CD4-positive, CD25-positive, alpha-beta regulatory T cell (primary cell): ENCODE measurements at places on chromosomes 2 and 18. TPM values are rescaled to one million over a fixed set of nuclear protein-coding genes. Genes with fewer than 3 reads are reported as not detected.

GRCh38 chr2:60247471-60247870 lies 306.0 kb downstream of the BCL11A start:
- DNase-seq: no peak

DNA sequence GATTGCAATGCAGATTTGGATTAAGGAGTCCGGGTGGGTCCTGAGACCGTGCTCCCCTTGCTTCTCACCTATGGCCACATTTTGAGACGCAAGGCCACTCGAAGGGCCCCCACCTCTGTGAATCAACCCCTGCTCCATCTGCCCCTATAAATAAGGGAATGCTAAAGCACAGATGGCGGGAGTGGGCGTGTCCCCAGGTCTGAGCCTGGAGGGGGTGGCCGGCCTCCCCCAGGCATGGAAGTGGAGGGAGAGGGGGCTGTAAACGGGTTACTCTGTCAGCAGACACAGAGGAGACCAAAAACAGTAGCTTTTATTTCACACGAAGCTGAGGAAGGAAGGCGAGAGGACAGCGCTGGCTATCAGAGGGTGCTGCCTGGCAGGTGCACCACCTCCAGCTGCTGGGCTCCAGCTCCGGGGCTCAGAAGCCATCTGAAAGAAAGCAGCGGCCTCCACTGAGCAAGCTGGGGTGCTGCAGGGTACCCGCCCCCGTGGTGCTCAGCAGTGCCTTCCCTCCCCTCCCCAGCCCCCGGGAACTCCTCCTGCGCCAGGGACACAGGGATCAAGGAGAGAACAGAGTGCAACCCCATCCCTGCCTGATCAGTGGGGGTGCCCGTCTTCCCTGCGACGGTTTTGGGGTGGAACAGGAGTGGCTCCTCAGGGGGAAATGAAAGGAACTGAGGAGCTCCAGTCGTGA lies 56.7 kb upstream of the RAB6C start:
- no peak for DNase-seq

DNA sequence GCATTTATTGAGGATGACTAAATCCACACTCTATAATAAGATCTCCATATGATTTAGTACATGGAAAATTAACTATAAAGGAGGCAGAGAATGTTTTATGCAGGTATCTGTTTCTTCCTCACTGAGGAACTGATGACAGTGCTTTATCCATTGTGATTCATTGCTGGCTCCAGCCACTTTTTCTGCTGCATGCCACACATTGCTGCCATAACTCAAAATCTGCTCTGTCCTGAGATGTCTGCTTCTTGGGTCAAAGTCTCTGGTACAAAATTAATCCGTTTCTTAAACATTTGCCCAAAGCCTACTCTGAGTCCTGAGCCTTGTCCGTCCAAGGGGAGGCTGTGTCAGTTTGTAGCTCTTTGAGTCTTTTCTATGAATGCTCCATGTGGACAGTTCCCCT lies 15.5 kb upstream of the ARHGAP28 start:
- DNase-seq: no peak

- peak; percentile 79 for DNase-seq
These were observed 83.3 kb downstream of the ICOS start for GRCh38 chr2:204019572-204020501.

- DNase-seq: peak; percentile 24
These were observed 12.7 kb upstream of the FHOD3 start for GRCh38 chr18:36284671-36285295.

- DNase-seq: no peak
These were observed 58.7 kb downstream of the SLC25A12 start for GRCh38 chr2:171835386-171835785.

DNA sequence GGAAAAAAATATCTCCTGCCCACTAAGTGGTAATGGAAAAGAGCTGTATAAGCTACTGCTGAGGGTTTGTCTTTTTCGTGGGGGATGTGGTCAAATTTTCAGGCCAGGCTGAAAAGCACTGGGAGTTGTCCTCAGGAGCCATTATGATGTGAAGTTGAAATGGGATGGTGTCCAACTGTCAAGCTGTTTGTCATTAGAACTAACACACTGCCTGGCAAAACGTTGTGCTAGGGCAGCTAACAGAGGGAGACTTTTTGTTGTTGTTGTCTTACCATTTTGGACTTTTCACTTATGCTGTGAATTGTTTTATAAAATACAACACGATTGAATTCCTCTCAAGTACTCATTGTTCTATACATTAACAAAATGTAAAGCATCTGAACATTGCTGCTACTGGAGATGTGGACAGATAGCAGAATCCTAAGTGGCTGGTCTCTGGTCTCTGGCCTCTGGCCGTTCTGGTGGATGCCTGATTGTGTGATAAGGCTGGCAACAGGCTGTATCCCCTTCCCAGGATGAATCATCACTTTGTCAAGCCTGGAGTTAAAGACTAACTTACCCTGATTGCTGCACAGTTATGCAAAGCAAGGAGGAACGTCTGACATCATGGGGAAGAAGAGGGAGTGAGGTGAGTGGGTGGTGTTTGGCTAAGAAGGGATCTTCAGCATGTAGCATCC lies 2.3 kb downstream of the MYO1B start:
- DNase-seq: no peak

GRCh38 chr2:148967578-148967977 lies 70.9 kb upstream of the LYPD6B start:
- no peak for DNase-seq

DNA sequence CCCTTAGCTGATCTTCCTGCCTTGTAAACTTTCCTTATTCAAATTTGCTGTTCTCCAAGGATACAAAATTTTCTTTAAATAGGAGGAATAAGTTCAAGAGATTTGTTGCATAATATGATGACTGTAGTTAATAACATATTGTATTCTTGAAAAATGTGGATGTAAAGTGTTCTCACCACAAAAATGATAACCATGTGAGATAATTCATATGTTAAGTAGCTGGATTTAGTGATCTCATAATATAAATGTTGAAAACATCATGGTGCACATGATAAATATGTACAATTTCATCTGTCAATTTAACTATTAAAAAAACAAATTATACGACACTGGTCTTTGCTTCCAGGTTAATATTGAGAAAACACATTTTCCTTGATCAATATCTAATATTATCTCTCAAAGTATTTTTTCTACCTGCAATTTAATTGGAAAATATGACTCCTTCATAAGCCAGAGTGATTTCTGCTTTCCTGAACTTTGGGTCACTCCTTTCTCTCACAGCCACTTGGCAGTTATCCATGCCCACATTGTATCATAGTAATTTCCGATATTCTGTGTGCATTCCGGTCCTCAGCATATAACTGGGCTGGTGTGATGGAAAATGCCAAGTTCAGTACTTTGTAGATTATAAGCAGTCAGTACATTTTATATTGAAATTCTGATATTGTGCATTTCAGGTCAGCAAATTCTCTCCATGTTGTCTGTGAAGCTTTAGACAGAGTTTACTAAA lies 152.6 kb downstream of the GULP1 start:
- DNase-seq: no peak

GRCh38 chr2:119718501-119719260 lies 39.7 kb downstream of the TMEM177 start:
- DNase-seq: no peak

GRCh38 chr18:36843199-36843598 lies 14.3 kb downstream of the KIAA1328 start:
- DNase-seq: no peak

- no peak for DNase-seq
These were observed 40.0 kb upstream of the INPP4A start for GRCh38 chr2:98404556-98405250.

DNA sequence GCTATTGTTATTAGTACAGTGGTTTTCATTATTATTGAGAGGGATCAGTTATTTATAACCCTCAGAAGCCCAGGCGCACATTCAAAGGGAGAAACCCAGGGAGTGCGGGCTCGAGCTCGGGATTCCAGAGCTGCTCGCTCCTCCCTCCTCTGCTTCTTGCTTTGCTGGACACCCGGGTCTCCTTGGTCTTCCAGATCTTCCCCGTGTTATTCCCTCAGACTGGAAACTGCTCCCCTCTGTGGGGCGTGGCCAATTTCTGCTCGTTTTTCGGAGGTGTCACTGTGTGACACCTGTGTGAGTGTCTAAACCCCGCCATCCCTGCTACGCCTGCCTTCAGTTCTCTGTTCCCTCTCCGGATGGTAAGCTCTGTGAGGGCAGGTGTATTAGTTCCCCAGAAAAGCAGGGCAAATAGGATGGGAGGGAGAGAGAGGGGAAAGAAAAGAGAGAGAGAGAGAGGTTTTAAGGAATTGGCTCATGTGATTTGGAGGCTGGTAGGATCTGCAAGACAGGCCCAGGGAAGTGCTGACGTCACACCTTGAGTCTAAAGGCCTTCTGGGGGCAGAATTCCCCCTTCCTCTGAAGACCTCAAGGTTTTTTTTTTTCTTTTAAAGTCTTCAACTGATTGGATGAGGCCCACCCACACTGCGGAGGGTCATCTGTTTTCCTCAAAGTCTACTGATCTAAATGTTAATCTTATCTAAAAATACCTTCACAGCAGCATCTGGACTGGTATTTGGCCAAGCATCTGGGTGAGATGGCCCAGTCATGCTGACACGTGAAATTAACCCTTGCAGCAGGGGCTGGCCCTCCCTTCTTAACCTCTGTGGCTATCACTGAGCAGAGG lies 457.3 kb upstream of the ID2 start:
- DNase-seq: no peak

DNA sequence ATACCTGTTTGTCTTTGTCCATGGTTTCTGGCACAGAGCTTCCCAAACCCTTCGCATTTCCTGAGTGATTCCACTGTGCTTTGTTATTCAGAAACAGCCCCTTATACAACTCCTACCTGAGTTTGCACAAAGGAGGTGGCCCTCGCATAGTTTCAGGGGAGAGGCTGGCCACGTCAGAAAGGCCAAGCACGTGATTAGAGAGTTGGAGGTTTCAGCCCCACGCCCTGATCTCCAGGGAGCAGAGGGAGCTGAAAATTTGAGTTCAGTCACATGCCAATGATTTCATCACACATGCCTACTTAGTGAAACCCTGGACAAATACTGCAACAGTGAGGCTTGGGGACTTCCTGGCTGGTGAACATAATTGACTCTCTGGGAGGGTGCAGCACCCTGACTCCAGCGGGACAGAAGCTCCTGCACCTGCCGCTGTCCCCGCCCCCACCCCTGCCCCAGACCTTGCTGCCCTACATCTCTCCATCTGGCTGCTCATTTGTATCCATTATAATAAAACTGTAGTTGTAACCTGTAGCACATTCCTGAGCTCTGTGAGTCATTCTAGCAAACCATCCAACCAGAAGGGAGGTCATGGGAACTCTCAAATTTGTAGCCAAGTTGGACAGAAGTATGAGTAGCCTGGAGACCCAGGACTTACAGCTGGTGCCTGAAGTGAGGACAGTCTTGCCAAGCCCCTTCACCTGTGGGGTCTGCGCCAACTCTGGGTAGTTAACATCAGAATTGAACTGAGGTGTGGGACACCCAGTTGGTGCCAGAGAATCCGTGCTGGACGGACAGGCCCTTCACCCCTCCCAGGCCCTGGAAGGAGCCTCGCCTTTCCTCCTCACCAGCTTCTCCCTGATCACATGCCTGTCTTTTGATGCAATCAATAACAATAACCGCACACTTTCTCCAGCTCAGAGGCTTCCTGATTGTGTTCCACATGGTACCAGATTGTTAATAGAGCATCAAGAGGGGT lies 224.3 kb downstream of the ANAPC1 start:
- DNase-seq: no peak

DNA sequence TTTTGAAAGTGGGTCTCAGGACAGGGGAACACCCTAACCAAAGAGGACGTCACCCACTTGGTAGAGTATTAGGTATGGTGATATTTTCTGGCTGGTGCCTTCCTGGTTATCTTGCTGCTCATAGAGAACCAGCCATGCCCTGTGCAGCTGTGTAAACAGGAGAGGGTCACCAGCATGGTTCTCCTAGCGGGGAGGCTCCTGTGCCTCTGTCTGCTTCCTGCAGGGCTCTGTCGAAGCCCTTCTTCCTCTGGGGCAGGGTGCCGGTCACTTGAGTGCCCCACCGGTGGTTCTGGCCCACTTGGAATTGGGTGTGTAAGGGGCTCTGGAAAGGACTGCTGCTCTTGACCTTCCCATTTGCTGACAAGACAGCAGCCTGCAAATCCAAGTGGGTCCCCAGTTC lies 131.6 kb upstream of the MSH6 start:
- no peak for DNase-seq

- no peak for DNase-seq
These were observed 10.0 kb downstream of the SLC40A1 start for GRCh38 chr2:189570570-189571031.

DNA sequence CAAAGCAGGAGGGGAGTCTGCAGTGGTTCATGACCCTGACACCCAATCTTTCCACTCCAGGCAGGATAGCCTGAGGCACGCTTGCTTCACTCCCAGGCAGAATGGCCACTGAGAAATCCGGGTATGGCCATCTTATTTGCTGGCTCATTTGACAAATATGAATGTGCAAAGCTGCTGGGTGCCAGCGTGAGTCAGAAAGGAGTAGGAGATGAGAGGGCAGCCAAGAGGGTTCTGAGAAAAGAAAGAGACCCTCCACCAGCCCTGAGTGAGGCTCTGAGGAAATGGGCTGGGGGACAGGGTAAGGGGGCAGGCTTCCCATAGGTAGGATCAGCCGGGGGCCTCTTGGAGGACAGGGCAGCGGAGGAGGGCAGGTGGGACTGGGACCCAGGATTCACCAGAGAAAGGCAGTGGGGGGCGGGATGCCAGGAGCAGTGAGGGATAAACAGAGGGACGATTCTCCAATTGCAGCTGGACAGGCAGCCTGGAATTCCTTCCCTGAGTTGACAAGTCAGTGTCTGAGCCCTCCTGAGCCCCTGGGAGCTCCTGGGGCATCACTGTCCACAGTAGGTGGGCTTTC lies 15.2 kb downstream of the RAMP1 start:
- DNase-seq: no peak

GRCh38 chr2:235504441-235505180 lies 10.8 kb downstream of the AGAP1 start:
- no peak for DNase-seq

DNA sequence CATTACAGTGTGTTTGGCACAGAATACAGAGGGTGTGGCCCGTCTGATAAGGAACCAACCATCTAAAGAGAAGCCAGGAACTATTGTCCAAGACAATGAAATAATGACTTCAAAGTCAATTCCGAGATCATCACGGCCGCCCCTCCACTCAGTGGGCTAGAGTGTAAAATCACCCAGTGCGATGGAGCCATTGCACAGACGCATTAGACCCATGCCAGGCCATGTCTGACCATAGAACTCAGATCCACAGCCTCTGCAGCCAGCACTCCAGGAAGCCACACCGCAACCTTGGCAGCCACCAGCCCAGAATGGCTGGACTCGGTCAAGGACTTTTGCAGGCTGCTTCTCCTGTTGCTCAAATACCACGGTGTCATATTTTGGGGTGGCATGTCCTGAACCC lies 835.7 kb downstream of the DCDC2C start:
- no peak for DNase-seq

XIRP2 gene
- total RNA-seq: 0.15 TPM

NTSR2 gene
- total RNA-seq: not detected

CABYR gene
- 1.2 TPM for total RNA-seq

PLB1 gene
- 2.0 TPM for total RNA-seq

RNU2-63P gene
- 15.4 TPM for total RNA-seq

CD207 gene
- not detected for total RNA-seq

CCDC68 gene
- not detected for total RNA-seq

OXER1 gene
- total RNA-seq: not detected

DLX2 gene
- total RNA-seq: 0.47 TPM

MOCOS gene
- total RNA-seq: not detected

AQP12A gene
- not detected for total RNA-seq

RRM2 gene
- total RNA-seq: 7.9 TPM

STARD6 gene
- not detected for total RNA-seq

MCFD2 gene
- total RNA-seq: 36.4 TPM

MC2R gene
- total RNA-seq: not detected

C2orf72 gene
- not detected for total RNA-seq

ARHGEF4 gene
- 1.7 TPM for total RNA-seq

DCDC2C gene
- total RNA-seq: not detected
